Fibroblast of skin of back (primary cell): ENCODE measurements at places on chromosomes 3 and 15.
A peak's percentile ranks its signal among the peaks of the same experiment; 100 is the strongest.

- DNase-seq: no peak
These were observed 4.7 kb downstream of the ZBTB47 start for GRCh38 chr3:42658091-42658770.

GRCh38 chr3:28590216-28590615 lies 241.6 kb upstream of the AZI2 start:
- no peak for DNase-seq

GRCh38 chr3:172685331-172686214 lies 25.3 kb downstream of the NCEH1 start:
- DNase-seq: peak; percentile 43

DNA sequence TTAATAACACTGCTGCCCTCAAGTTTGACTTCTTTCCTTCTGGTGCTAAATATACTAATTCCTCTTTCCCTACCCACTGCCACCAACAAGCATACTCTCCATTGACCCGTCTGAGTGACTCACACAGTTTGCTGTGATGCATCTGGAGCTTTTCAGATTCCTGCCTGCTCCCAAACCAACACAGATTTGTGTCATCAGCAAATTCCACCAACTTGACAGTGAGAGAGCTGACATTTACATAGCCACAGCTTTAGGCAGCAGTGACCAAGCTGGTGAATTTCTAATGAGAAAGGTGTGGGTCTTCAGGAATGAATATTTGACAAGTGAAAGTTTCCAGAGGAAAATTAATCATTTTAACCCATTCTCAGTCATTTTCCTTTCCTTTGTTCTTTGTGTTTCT lies 96.5 kb upstream of the PRICKLE2 start:
- DNase-seq: peak; percentile 95

GRCh38 chr15:89417206-89417725 lies 79.1 kb downstream of the RHCG start:
- DNase-seq: no peak

DNA sequence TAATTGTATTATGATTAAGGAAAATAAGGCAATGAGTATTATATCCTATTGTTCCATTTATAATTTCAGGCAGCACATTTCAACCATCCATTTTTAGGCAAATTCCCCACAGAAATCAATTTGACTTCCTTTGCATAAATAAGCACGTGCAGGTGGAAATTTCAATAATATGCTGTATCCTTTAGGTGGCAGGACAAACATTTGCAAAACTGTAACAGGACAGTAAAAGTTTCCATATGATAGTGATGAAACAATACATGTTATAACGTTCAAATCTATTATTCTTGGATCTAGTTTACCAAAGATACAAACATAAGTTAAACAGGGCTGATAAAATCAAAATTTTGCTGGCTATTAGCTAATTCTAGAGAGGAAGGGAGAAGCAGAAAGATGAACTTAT lies 8.5 kb downstream of the UACA start:
- DNase-seq: no peak
